ENCODE measurements at places on chromosomes 12 and 14.

DNA sequence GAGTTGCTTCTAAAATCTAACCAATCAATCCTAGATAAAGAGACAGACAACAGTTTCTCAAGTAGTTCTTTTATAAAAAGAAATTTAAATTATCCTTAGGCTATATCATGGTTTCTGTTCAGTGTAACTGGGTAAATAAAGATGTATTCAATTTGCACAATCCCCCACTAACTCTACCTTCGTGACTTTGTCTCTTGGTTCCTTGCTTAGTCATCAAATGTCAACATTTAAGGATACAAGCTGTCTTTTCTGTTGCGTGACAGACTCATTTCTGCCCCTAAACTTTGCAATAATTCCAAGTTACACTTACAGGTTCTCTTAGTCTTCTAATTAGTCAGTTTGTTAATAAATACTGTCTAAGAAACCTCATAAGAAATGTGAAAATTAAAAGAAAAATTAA lies 50.6 kb downstream of the SCAF11 start:
- no peak for DNase-seq

- no peak for DNase-seq
Measured at GRCh38 chr12:128305336-128305892, 38.4 kb downstream of the TMEM132C start.

GRCh38 chr14:104019806-104020205 lies 65.7 kb upstream of the ASPG start:
- no peak for DNase-seq

- no peak for DNase-seq
Measured at GRCh38 chr12:107748472-107748871, 12.5 kb downstream of the PRDM4 start.

DNA sequence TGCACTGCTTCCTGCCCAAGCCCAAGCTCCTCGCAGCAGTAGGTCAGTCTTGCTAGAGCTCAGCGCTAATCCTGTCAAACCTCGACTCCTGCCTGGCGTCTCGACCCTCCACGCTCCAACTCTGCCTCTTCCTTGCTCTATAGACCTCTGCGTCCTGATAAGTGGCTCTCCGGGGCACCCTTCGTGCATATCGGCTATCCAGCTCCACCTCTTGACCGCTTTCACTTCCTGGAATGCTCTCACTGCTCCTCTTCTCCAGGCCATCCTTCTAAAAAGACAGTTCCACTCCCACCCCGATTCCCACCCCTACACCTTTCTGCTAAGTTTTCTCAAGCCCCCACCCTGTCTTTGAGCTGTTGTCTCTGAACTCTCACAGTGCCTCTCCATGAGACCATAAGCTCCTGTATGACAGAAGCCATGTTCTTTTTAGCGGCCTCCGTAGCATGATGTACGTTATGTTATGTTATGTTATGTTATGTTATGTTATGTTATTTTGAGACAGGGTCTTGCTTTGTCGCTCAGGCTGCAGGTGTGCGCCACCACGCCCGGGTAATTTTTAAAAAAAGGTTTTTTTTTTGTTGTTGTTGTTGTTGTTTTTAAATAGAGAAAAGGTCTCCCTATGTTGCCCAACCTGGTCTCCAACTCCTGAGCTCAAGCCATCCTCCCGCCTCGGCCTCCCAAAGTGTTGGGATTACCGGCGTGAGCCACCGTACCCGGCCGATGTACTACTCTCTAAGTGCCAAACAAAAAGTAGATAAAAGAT lies 601 bp downstream of the COX14 start:
- DNase-seq, result peak; percentile 41

- no peak for DNase-seq
Measured at GRCh38 chr12:76666290-76666835, 97.6 kb upstream of the ZDHHC17 start.

- DNase-seq, result peak; percentile 85
Measured at GRCh38 chr14:50003213-50004021, 110.5 kb downstream of the ARF6 start.

- no peak for DNase-seq
Measured at GRCh38 chr12:75613981-75614380, 102.6 kb upstream of the KRR1 start.

GRCh38 chr12:91138337-91138920 lies 27.1 kb upstream of the LUM start:
- no peak for DNase-seq

- peak; percentile 79 for DNase-seq
Measured at GRCh38 chr12:52004042-52004648, 2.6 kb upstream of the TAMALIN start.

DNA sequence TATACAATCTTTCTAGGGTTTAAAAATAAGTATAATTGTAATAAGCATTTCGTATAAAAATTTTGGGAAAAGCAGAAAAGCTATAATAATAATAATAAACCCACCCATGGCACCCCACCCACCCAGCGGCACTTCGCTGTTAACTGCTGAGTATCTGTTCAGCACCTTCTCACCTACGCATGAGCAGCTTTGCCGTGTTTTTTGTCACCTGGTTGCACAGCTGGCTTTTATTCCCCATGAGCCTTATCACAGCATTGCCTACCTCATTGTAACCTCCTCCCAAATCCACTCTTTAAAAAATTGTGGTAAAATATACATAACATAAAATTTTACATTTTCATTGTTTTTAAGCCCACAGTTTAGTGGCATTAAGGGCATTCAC lies 34.7 kb downstream of the CYP46A1 start:
- DNase-seq, result no peak

GRCh38 chr12:120955232-120955631 lies 23.1 kb upstream of the HNF1A start:
- no peak for DNase-seq

- DNase-seq, result no peak
Measured at GRCh38 chr12:110822821-110823415, 23.9 kb upstream of the CCDC63 start.

DNA sequence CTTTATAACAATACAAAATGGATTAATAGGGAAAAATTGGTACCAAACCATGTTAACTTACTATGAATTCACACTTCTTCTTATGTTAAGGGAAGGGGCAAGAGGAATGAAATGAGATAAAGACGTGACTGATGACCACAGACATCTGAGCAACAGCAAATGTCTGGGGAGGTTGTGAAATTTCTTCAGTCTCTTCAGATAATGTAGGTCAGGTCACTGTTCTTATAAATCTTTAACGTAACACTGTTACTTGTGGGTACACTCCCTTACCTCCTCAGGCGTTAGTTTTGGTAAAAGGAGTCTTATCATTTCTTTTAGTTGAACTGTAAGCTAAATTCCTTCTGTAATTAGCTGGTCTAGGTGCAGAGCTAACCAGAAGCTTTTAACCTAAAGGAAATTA lies 405.0 kb upstream of the LRFN5 start:
- DNase-seq, result no peak

DNA sequence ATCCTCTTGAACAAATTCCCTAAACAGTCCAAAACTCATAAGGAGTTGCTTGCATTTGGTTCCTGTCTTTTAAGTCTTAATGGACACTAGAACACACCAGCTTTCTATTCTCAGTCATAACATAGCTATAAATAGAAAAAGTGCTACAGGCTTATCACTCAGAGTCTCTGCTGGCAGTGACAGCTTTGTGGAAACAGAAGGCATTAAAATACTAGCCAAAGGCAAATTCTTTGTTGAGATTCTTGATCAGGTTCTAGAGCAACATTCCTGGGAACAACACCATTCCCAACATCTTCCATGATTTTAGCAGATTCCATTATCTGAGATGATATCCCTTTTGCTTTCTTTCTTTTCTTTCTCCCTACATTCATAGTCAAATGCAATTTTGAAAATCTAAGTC lies 207.7 kb upstream of the PLEKHG7 start:
- no peak for DNase-seq

GRCh38 chr12:100254876-100255275 lies 12.0 kb downstream of the DEPDC4 start:
- DNase-seq, result no peak

GRCh38 chr12:12182703-12183365 lies 84.0 kb downstream of the LRP6 start:
- peak; percentile 34 for DNase-seq

GRCh38 chr12:69993433-69993832 lies 168.4 kb downstream of the MYRFL start:
- no peak for DNase-seq

GRCh38 chr12:130645751-130646150 lies 70.3 kb downstream of the RIMBP2 start:
- no peak for DNase-seq

DNA sequence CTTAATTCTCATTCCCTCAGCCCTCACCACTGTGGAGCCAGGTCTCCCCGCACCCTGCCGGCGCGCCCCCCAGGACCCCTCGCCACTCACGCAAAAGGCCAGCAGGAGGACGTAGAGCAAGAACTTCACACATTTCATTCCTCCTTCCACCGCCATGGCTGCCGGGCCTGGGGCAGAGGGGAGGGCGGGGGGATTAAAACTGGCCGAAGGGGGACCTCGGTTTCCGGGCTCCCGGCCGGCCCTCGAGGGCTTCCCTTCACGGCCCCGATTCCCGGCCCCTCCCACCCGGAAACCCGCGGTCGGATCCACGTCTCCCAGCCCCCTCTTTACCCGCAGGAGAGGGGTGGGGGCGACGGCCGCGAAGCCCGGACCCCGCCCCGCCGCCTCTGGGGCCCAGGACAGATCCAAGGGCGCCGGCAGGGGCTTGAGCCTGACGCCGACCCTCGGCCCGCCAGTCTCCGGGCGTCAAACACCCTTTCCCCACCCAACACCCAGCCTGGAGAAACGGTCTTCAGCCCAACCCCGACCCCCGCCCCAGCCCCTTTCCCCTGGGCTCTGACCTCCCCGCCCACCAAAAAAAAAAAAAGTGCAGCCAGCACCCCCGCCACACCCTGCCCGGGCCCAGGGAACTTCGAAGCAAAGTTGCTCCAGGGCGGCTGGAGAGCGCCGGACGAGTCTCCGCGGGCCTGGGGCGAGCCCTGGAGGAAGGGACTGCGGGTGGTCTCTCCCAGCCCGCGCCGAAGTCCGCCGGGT lies 447 bp downstream of the CD63 start:
- DNase-seq, result peak; percentile 95

DNA sequence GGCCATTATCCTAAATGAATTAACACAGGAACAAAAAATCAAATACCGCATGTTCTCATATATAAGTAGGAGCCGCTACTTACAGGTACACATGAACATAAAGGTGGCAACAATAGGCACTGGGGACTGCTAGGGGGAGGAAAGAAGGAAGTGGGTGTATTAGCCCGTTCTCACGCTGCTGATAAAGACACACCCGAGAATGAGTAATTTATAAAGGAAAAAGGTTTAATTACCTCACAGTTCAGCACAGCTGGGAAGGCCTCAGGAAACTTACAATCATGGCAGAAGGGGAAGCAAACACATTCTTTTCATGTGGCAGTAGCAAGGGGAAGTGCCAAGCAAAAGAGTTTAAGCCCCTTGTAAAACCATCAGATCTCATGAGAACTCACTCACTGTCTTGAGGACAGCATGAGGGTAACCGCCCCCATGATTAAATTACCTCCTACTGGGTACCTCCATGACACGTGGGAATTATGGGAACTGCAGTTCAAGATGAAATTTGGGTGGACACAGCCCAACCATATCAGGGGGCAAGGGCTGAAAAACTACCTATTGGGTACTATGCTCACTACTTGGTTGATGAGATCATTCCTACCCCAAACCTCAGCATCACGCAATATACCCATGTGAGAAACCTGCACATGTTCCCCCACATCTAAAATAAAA lies 16.4 kb upstream of the MIA2 start:
- no peak for DNase-seq
